Smooth muscle cell of trachea (primary cell): ENCODE measurements at places on chromosomes 6 and 20. TPM values are rescaled to one million over a fixed set of nuclear protein-coding genes. Genes with fewer than 3 reads are reported as not detected.

PHF3 gene
- 59.0 and 65.7 TPM in 2 replicates for total RNA-seq

BFSP1 gene
- total RNA-seq = 1.8 and 2.3 TPM in 2 replicates

C6orf136 gene
- total RNA-seq = 3.2 and 6.0 TPM in 2 replicates

ZNF391 gene
- 1.8 and 2.3 TPM in 2 replicates for total RNA-seq

LY6G6C gene
- total RNA-seq = not detected in 2 replicates
